ENCODE measurements at places on chromosomes 7 and 10. TPM values are rescaled to one million over a fixed set of nuclear protein-coding genes. Genes with fewer than 3 reads are reported as not detected.

Gene ANKRD2
- total RNA-seq = not detected

Gene ADAM8
- total RNA-seq = 0.09 TPM

Gene IL15RA
- 12.5 TPM for total RNA-seq

Gene CDK14
- 26.5 TPM for total RNA-seq

Gene FOXP2
- 3.3 TPM for total RNA-seq

Gene GTF2IRD2
- 6.5 TPM for total RNA-seq

Gene ETV1
- total RNA-seq = 1.5 TPM

Gene UPK3BL1
- total RNA-seq = 22.5 TPM

Gene FZD8
- 11.7 TPM for total RNA-seq

Gene SERPINE1
- 1,123 TPM for total RNA-seq

Gene PRPS1L1
- not detected for total RNA-seq

Gene ANKIB1
- total RNA-seq = 20.3 TPM

Gene SEMA3E
- total RNA-seq = under 0.01 TPM

Gene AZGP1
- total RNA-seq = 0.09 TPM

Data from pericardium fibroblast (primary cell).